ENCODE measurements at places on chromosomes 5 and 9.

DNA sequence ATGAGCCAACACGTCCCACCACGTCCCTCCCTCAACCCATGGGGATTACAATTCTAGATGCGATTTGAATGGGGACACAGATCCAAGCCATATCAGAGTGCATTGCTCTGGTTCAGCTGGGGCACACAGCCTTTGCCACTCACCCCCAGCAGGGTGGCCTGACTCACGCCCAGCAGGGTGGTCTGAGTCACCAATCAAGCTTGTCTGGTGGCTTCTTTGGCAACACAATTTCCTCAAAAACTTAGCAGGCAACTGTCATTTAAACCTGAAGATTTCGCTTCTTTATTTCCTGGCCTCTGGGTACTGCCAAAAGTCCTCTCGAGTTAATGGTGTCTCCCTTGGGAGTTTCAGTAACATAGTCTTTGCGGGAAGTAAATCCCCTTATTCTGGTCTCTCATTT lies 16.3 kb upstream of the SEMA5A start:
- DNase-seq = no peak

DNA sequence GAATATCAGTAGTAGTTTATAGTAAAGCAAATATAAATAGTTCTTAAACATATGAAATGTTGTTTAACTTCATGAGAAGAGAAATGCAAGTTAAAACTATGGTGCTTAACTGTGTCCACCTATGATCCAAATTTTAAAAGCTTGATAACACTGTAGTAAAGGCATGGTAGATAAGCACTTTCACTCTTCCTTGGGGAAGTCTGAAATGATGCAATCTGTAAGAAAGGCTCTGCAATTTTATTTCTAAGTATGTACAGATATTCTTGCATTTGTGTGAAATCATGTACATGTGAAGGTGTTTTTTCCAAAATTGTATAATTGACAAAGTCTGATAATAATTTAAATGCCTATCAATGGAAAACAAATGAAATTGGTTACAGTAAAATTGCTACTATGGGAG lies 66.9 kb downstream of the SYK start:
- no peak for DNase-seq

DNA sequence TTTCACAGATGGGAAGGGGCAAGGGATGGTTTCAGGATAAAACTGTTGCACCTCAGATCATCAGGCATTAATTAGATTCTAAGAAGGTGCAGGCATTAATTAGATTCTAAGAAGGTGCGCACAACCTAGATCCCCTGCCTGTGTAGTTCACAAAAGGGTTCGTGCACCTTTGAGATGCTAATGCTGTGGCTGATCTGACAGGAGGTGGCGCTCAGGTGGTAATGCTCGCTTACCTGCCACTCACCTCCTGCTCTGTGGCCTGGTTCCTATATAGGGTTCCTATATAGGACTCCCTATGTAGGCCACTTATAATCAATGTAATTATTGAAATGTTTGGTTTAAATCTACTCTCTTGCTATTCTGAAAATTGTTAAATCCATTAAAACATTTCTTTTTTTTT lies 171.0 kb downstream of the MSX2 start:
- DNase-seq = no peak

DNA sequence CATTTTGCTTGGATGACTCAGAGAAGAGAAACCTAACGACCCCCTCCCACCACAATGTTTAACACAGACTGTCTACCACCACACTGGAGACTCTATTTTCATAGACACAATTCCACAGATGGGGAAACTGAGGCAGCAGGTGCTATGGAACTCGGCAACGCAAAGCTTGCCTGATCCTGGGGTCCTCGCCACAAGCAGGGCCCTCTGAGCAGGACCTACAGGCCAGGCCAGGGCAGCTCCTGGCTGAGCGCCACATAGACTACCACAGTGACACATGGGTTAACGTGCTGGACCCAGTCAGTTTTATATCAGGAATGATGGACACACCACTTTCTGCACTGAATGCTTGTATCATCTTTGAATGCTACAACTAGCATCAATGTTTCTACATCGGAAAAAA lies 11.8 kb downstream of the IPPK start:
- no peak for DNase-seq

Data from hematopoietic multipotent progenitor cell treated with erythropoietin and hydrocortisone succinate and interleukin-3 and kit ligand, for 6 days (in vitro differentiated cells).